ENCODE measurements at places on chromosomes 11 and 22. TPM values are rescaled to one million over a fixed set of nuclear protein-coding genes. Genes with fewer than 3 reads are reported as not detected.
A peak's percentile ranks its signal among the peaks of the same experiment; 100 is the strongest.

The FXYD2 gene
- 0.66 TPM for total RNA-seq

The OR5P2 gene
- total RNA-seq: 13.0 TPM

The NPAS4 gene
- not detected for total RNA-seq

The C11orf21 gene
- 0.33 TPM for total RNA-seq

The ATM gene
- total RNA-seq: 91.4 TPM

The PANX3 gene
- total RNA-seq: not detected

The TRIM29 gene
- total RNA-seq: 45.9 TPM

The NLRP14 gene
- total RNA-seq: 0.16 TPM

The POTEH gene
- not detected for total RNA-seq

The NRXN2 gene
- 1.8 TPM for total RNA-seq

The LMO2 gene
- 20.0 TPM for total RNA-seq

The SAA4 gene
- total RNA-seq: not detected

The CARD10 gene
- total RNA-seq: 2.9 TPM

The RFPL2 gene
- total RNA-seq: not detected

The OSBP2 gene
- 4.4 TPM for total RNA-seq

The MOV10L1 gene
- 0.44 TPM for total RNA-seq

The BAIAP2L2 gene
- total RNA-seq: 1.0 TPM

The HMOX1 gene
- 21.3 TPM for total RNA-seq

The CCDC116 gene
- 0.15 TPM for total RNA-seq

The APOBEC3B gene
- 2.2 TPM for total RNA-seq

DNA sequence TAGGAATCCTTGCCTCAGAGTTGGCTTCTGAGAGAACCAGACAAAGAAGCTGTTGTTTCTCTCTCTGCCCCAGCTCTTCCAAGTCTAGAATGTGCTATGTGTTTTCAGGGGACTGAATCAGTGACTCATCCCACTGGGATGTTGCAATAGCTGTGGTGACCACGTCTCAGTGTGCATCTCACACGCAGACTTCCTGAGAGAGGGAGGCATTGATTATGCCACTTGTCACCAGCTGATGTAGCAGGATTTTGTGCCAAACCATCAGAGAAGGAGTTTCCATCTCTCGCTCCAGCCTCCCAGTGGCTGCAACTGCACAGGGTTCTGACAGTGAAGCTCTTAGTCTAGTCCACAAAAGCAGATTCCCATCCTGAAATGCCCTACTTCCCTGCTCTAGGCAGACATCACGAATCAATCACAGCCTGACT, 455.8 kb downstream of the MIAT start:
- DNase-seq: peak; percentile 85

- DNase-seq: peak; percentile 68
Measured at GRCh38 chr11:61509043-61510029, 787 bp downstream of the LRRC10B start.

DNA sequence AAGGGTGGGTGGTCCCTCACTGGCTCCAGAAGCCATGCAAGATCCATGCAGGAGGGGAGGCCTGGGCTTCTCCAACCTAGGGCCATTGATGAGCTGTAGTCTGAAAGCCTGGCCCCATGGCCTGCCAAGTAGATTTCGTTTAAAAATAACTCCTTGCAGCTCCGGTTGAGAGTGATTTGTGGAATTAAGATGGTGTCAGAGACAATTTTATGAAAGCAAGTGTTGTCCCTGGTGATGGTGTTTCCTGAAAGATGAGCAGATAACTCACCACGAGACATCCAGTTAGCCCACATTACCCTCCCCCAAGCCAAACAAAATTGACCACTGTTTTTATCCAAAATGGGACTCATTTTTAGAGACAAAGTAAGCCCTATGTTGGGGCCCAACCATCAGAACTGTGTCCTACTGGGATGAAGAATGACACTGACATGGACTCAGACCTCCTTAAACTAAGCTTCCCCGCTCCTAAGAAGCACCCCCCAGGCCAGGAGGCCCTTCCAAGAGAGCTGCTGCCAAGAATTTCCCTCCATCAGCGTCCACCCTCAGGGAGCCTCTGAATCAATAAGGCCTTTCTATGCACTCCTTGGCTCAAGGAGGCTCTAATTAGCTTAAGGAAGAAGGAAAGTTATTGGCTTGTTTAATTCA, 174.2 kb upstream of the NCAM1 start:
- no peak for DNase-seq

DNA sequence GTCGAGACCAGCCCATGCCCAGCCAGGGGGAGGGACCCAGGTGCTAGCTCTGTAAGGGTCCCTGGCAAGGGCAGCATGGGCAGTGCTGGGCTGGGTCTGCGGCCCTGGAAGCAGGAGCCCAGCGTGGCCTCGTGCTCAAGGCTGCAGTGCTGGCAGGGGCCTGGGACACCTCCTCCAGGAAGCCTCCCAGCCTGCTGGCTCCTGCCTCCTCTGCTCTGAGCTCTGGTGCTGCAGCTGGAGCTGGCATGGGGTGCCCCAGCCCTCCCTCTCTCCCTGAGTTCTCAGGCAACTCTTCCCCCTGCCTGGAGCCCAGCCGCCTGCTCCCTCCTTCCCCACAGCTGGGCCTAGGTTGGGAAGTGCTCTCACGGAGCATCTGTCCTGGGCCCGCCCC, 6.8 kb downstream of the INS start:
- no peak for DNase-seq

GRCh38 chr11:81484196-81484595, 1249.5 kb downstream of the FAM181B start:
- no peak for DNase-seq

GRCh38 chr11:9367551-9367950, 16.9 kb upstream of the IPO7 start:
- DNase-seq: no peak

- no peak for DNase-seq
Measured at GRCh38 chr22:39935116-39935515, 25.1 kb upstream of the TMA7B start.

DNA sequence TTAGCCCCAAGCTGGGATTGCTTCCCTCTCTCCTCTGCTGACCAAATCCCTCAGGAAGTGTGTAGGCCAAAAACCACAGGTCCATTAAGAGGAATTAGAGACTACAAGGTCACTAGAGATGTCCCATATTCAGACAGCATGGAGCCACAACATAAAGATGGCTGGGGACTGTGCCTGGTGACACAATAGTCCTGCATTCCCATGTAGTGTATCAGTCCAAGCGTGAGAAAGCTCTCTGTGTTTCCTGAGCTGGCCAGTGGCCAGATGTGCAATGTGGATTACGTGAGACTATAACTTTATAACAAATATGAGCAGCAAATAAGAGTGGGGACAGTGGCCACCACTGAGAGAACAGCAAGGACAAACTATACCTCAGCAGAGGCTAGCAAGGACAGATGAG, 7.6 kb upstream of the MS4A10 start:
- DNase-seq: no peak

GRCh38 chr11:44837661-44838060, 110.9 kb downstream of the TSPAN18 start:
- DNase-seq: no peak

- no peak for DNase-seq
Measured at GRCh38 chr22:23892130-23892529, 2.1 kb upstream of the MIF start.

DNA sequence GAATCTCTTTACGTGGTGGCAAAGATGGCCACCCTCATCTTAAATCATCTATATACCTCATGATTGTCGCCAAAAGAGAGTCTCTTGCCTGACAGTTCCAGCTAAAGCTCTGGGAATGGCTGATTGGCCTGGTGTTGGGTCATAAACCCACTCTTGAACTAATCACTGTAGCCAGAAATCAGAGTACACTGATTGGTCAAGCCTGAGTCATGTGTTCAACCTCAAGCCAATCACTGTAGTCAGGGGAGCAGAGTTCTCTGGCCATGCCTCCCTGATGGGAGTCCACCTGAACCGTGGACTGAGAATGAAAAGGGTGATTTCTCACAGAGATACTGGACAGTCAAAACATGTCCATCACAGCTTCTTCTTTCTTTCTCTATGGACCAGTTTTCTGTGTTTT, 45.8 kb downstream of the RCN1 start:
- DNase-seq: no peak

DNA sequence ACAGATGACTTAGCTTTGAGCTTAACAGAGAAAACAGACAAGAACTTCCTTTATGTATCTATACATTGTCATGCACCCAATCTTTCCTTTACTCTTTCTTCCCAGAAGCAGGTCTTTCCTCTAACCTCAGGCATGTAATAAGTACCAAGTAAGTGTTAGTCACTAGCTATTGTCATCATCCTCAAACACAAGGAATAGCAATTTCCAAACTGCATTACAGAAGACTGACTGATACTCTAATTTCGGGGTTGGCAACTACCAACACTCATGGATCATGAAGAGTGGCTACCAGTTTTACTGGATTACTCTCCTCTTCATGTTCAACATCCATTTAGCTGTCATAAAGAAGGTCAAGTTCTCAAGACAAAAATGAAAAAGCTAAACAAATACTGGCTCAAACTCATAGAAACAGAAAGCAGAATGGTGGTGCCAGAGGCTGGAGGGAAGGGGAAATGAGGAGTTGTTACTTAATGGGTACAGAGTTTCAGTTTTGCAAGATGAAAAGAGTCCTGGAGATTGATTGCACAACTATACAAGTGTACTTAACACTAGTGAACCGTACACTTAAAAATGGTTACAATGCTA, 111.6 kb downstream of the SIK3 start:
- DNase-seq: no peak

GRCh38 chr22:36052505-36052941, 23.9 kb upstream of the RBFOX2 start:
- no peak for DNase-seq

GRCh38 chr11:28849053-28849452, 740.9 kb downstream of the METTL15 start:
- no peak for DNase-seq

DNA sequence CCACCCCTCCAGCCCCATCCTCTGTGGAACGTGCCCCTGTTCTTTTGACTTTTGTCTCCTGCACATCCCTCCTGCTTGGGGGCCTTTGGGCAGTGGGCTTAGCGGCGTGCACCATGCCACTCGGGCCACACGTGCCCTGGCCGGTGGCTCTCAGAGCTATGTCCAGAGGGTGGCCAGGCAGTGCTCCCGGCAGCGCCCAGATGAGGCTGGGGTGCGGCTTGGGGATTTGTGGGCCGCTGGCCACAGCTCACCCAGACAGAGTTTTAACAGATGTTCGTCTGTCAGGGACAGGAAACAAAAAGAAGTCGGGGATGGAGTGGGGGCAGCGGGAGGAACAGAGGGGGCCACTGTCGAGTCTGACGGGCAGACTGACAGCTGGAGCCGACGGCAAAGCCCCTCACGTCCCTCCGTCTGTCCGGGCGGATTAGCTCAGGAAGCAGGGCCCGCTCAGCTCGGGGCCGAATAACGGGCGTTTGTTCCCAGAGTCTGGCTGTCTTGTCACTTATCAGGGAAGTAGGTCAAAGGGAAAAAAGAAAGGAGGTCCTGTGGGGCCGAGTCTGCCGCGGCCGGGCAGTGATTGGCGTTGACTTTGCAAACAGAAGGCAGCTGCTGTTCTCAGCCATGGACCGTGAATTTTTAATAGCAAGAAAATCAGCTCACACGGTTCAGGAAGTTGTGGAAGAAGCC, 61.6 kb downstream of the LRP5 start:
- DNase-seq: no peak

- no peak for DNase-seq
Measured at GRCh38 chr22:41848468-41848867, 15.6 kb downstream of the SREBF2 start.

GRCh38 chr11:95284057-95285052, 53.4 kb upstream of the SESN3 start:
- no peak for DNase-seq

DNA sequence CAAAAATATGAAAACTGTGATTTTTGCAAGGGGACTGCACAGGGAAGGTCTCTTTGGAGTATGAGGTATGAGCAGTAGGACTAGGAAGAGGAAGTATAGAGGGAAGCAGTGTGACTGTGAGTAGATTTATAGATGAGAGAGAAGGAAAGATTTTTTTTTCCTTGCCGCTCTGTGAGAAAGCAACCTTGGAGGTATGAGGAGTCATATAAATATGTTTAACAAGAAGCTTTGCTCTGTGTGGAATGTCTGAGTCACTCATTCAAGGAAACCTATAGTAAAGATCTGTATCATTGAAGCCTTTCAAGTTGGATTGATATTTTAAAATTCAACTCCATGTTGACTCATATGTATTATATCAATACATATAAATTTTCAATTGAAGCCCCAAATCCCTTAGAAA, 26.2 kb downstream of the DNHD1 start:
- no peak for DNase-seq

DNA sequence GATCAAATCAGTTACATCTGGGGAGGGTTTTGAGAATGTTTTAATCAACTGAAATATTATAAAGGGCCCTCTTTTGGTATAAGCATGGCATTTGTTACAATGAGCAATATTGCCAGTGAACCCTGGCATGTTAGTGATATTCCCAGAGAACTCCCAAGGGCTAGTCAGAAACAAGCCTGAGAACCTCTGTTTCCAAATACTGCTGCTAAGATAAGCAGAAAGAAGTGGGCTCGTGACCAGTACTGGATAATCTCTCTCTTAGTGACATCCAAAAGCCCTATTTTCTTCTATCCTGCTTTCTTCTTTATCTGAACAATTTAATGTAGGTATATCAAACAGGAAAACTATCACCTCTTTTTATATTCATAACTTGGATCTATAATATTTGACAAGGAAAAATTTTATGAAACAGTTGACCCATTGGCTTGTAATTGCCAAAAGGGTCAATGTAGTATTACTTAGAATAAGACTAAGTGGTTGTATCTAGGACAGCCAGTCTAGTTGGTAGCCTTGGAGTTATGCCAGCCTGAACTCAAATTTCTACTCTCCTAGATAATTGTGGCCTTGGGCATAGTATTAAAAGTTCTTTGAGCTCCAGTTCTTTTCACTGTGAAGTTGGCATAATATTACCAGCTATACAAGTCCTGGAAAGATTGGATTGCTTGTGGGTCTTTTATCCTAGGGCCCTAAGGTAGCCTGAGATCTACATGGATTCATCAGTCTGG, 15.7 kb downstream of the CAT start:
- DNase-seq: no peak

- no peak for DNase-seq
Measured at GRCh38 chr22:27714068-27714467, 87.5 kb downstream of the MN1 start.

DNA sequence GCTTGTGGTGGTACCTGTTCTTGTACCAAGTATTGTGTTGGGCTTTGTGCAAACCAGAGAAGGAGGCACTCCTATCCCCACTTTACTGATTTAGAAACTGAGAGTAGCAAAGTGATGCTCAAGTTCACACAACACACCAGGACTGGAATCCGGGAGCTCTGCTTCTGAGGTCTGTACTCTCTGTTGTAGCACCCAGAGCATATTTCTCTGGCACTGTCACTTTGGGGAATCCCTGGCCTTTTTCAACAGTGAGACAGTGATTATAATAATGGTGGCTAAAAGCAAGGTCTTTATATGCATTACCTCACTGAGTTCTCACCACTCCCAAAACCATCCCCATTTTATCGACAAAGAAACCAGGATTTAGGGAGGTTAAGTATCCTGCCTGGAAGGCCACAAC, 362.4 kb downstream of the TENM4 start:
- no peak for DNase-seq

GRCh38 chr11:79076526-79077115, 364.2 kb downstream of the TENM4 start:
- DNase-seq: no peak

Measured in breast epithelium (tissue), 4 donors.